ENCODE measurements at places on chromosomes 16 and 17.

DNA sequence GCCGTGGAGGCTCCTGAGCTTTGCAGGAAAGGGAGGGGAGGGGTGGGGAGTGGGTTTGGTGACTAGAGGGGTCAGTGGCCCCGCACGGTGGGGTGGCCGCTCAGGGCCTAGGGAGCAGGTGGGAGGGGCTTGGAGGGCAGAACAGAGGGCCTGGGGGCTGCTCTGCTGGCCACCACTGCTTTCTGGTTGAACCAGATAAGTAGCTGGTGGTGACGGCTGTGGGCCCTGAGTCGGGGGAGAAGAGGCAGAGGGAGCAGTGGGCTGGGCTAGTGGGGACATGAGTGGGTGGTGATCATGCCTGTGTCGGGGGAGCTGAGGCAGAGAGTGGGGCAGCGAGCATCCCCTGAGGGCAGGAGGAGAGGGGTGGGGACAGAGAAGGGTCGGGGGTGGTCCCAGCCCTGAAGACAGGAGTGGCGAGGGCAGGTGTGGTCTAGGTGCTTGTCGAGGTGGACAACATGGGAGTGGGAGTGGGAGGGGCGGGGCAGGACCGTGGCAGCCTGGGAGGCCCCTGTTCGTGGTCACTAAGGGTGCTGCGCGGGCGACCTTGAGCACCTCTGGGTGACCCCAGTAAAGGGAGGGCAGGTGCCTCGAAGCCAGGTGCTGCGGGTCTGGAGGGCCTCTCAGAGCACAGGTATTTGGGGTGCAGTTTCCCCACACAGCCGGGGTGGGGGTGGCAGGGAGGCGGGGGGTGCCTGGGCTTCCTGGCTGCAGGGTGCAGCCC lies 6.3 kb upstream of the CD7 start:
- no peak for DNase-seq

GRCh38 chr16:82331974-82332750 lies 162.1 kb upstream of the MPHOSPH6 start:
- no peak for DNase-seq

DNA sequence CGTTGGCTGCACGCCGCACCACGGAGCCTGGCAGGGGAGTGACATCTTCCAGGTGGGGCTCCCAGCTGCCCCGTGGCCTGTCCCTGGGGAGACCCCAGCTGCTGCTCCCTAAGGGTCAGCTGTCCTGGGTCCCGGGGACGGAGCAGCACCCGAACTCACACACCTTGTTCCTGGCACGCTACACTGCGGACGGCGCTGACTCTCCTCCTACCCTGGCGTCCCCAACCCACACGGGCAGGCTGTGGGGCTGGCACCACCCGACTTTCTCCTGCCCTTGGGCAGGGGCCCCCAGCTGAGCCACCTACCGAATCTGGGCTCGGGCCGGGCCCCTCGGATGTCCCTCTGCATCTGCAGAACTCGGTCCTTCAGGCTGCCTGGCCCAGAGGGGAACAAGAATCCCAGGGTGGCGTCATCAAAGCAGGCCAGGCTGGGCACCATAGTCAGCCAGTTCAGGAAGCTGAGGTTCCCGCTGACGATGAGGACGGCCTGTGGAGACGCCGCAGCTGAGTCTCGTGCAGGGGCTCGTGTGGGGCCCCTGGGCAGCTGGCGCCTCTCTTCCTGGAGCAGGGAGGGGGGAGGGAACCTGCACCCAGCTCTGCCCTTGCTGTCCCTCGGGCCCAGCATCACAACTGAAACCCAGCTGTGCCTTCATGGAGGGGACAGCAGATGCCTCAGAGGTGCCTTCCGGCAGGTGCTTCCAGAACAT lies 70.5 kb upstream of the GNG13 start:
- DNase-seq: no peak

GRCh38 chr17:80254396-80255251 lies 6.0 kb upstream of the RNF213 start:
- peak; percentile 33 for DNase-seq

- no peak for DNase-seq
Measured at GRCh38 chr17:48578616-48579470, 693 bp upstream of the HOXB4 start.

- no peak for DNase-seq
Measured at GRCh38 chr17:962166-962565, 17.4 kb downstream of the NXN start.

GRCh38 chr17:80774146-80774545 lies 217.5 kb upstream of the CHMP6 start:
- no peak for DNase-seq

DNA sequence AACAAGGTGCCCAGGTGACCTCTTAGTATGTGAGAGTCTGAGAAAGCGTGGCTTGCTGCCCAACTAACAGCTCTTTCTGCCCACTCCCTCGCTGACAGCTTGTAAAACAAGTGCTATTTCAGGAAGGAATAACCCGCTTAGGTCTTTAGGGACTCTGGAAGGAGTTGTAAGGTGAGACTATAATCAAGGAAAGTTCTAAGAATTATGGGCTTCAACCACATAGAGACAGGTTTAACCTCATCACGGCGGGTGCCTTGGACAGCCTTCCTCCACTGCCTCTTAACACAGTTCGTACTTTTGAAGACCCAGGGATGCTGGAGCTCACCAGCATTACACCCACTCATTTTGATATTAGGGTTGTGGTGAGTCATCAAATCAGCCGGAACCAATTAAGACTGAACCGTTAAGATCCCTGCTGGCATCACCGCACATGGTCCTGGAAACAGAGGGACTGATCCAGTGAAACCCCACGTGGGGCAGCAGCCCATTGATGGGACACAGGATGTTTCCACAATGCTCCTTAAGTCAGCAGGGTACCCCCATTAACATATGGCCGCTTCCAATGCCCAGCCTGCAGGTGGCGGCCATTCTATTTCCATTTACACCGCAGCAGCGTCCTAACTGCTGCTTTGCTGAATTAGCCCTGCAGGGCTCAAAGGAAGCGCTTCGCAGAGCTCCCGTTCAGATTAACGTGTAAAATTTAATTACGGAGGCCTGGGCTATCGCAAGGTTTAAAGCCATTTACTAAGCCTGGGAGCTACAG lies 176.6 kb upstream of the SDK2 start:
- peak; percentile 76 for DNase-seq
